Fibroblast of pulmonary artery (primary cell): ENCODE measurements at places on chromosomes 16 and 17.

GRCh38 chr17:35293151-35293847, 50.4 kb downstream of the SLFN5 start:
- DNase-seq, result no peak

DNA sequence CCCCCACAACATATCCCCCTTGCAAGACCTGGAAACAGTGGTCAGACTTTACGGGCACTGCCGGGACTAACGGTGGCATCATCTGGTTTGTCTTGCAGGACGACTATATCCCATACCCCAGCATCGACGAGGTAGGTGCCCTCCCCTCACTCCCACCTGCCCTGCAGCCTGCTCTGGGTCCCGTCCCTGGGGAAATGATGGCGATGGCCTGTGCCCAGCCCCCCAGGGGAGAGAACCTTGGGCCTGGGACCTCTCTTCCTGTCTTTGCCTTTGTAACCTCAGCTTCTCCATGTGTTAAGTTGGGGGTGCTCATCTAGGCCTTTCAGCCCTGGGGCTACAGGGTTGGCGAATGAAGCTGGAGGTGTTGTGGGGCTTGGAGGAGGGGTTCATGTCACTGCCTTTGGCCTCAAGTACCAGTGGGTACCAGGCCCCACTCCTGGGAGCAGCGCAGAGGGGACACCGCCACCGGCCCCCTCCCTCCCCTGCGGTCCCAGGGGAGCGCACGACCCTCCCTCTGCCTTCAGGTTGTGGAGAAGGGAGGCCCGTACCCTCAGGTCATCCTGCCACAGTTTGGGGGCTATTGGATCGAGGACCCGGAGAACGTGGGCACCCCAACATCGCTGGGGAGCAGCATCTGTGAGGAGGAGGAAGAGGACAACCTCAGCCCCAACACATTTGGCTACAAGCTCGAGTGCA, 99.9 kb downstream of the OR1D5 start:
- DNase-seq, result no peak

DNA sequence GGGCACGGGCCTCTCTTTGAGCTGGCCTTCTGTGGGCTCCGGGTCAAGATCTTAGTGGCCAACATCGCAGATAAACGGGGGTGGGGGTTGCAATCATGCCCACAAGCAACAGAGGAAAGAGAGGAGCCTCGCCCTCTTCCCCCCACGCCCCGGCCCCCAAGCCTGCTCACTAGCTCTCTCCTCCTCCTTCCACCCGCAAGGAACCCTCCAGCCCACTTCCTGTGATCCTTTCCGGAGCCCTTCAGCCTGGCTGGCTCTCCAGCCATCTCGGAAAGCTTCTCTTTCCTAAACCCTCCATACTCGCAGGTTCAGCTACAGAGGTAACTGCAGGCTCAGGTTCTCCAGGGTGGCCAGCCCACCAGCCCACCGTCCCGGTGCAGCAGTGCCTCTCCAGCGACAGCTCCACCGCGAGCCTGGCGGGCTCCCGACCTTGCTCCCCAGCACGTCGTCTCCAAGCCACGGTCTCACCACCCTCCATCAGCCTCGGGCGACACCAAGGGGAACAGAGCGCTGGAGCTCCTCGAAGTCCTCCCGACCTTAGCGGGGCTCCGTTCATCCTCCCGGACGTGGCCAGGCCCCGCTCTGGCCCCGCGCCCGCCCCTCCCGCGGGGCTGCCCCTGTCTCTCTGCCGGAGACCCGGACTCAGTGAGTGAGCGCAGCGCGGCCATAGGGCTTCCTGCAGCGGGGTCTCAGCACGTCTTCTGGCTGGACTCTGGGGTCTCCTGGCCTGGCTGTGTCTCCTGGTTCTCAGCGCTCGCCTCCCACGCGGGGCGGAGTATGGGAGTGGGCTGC, 12.9 kb upstream of the ODF4 start:
- peak; percentile 30 for DNase-seq

- no peak for DNase-seq
Observed at GRCh38 chr17:8125947-8126490, 2.1 kb upstream of the HES7 start.

GRCh38 chr17:58082870-58083490, at the start of gene DYNLL2:
Gene DYNLL2 (plus strand): TSS chr17:58083419. CDS start chr17:58087091, 3,672 bp downstream.
- DNase-seq, result peak; percentile 93
